ENCODE measurements at places on chromosomes 7 and 10.

- H3K4me3 ChIP-seq = no peak overlapping the region
- no peak overlapping the region for H3K27ac ChIP-seq
- H3K27me3 ChIP-seq = no peaks in the 10 kb centered on the region
- H3K4me1 ChIP-seq = peaks cover 5% of the 10 kb centered on the region
Observed at GRCh38 chr7:148863324-148863723, 20.8 kb downstream of the EZH2 start.

- no peak for DNase-seq
- H3K27me3 ChIP-seq = no peaks in the 10 kb centered on the region
- H3K4me3 ChIP-seq = peak overlapping the region; percentile 11
- H3K27ac ChIP-seq = no peak overlapping the region
Observed at GRCh38 chr7:127346575-127347256, 45.8 kb downstream of the ZNF800 start.

GRCh38 chr7:71482284-71482683 lies 350.3 kb downstream of the GALNT17 start:
- no peaks in the 10 kb centered on the region for H3K27me3 ChIP-seq
- peaks cover 2% of the 10 kb centered on the region for H3K36me3 ChIP-seq

GRCh38 chr10:121880895-121881294 lies 46.9 kb downstream of the ATE1 start:
- no peak overlapping the region for H3K4me3 ChIP-seq
- peaks cover 6% of the 10 kb centered on the region for H3K36me3 ChIP-seq
- H3K27me3 ChIP-seq = no peaks in the 10 kb centered on the region
- H3K4me1 ChIP-seq = peaks cover 4% of the 10 kb centered on the region
- no peak for DNase-seq
- no peak overlapping the region for H3K27ac ChIP-seq

DNA sequence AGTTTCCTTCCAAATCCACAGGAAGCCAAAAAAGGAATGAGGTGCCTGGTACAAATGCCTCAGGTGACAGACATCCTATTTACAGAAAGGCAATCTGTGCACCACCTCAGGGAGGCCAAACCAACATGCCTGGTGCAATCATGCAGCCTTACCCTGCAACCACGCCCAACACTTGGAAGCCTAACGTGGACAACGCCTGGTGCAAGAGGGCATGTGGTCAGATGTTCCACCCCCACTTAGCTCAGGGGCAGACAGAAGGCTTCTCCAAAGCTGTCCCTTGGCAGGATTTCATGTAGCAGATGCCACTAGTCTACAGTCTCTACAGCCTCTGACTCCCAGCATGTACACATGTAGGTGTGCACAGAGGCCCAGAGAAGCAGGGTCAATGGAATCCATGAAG lies 89.5 kb downstream of the KCNMA1 start:
- H3K27me3 ChIP-seq = no peaks in the 10 kb centered on the region
- H3K4me1 ChIP-seq = peaks cover 61% of the 10 kb centered on the region
- DNase-seq = no peak
- H3K27ac ChIP-seq = no peak overlapping the region

DNA sequence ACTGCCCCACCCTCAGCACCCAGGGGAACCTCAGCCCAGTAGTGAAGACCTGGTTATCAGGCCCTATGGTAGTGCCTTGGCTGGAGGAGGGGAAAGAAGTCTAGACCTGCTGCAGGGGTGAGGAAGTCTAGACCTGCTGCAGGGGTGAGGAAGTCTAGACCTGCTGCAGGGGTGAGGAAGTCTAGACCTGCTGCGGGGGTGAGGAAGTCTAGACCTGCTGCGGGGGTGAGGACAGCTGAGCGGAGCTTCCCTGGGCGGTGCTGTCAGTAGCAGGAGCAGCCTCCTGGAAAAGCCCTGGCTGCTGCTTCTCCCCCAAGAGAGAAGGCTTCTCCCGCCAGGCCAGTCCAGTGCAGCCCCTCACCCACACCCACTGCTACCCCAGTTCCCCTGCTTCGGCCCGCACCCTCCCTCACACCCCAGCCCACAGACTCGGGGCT lies 6.3 kb downstream of the NOS3 start:
- H3K4me1 ChIP-seq = peaks cover 3% of the 10 kb centered on the region
- H3K36me3 ChIP-seq = no peaks in the 10 kb centered on the region
- H3K4me3 ChIP-seq = no peak overlapping the region
- no peak overlapping the region for H3K27ac ChIP-seq

- no peaks in the 10 kb centered on the region for H3K36me3 ChIP-seq
- H3K4me1 ChIP-seq = peaks cover 12% of the 10 kb centered on the region
- H3K27me3 ChIP-seq = no peaks in the 10 kb centered on the region
- H3K4me3 ChIP-seq = no peak overlapping the region
Observed at GRCh38 chr7:11252011-11252607, 278.4 kb downstream of the PHF14 start.

GRCh38 chr7:90772410-90772809 lies 176.3 kb downstream of the CDK14 start:
- peaks cover 46% of the 10 kb centered on the region for H3K4me1 ChIP-seq
- H3K4me3 ChIP-seq = no peak overlapping the region
- no peak overlapping the region for H3K27ac ChIP-seq

DNA sequence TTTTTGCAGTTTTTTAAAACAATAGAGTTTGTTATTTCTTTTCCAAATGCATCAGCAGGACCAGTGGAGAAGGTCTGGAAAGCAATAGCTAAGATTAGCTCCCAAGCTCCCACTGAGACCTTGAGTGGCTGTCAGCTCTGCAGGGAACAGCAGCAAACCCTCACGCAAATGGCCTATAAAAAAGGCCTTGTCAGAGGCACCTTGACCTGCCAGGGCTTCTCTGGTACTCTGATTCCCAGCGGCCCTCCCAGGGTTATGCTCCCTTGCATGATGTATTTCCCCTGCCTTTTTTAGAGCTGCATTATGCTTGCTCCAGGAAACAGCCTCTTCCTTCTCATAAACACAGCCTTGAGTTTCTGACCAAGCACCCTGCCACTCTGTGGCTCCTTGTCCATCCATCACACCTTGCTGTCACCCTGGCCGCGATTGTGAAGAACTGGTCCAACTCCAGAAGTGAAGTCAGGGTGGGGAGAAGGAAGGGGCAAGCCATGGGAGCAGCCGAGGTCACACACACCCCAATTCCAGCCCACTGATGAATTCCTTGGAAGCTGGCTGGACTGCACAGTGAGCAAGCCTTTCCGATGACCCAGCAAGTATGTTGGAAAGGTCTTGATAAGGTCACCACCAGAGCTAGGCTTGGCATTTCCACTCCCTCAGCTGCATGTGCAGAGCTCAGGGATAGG lies 35.3 kb upstream of the NKX2-3 start:
- no peaks in the 10 kb centered on the region for H3K36me3 ChIP-seq
- peaks cover 9% of the 10 kb centered on the region for H3K27me3 ChIP-seq
- no peak overlapping the region for H3K27ac ChIP-seq
- H3K4me3 ChIP-seq = no peak overlapping the region
- no peaks in the 10 kb centered on the region for H3K4me1 ChIP-seq

GRCh38 chr7:117323305-117323850 lies 520 bp upstream of the WNT2 start:
- H3K27me3 ChIP-seq = peaks cover 33% of the 10 kb centered on the region
- no peak for DNase-seq
- H3K4me1 ChIP-seq = peaks cover 30% of the 10 kb centered on the region
- H3K4me3 ChIP-seq = peak overlapping the region; percentile 79

- no peak overlapping the region for H3K4me3 ChIP-seq
- H3K36me3 ChIP-seq = peaks cover 36% of the 10 kb centered on the region
- no peaks in the 10 kb centered on the region for H3K4me1 ChIP-seq
- H3K27ac ChIP-seq = no peak overlapping the region
- H3K27me3 ChIP-seq = no peaks in the 10 kb centered on the region
Observed at GRCh38 chr10:130283219-130283545, 147.0 kb downstream of the GLRX3 start.

DNA sequence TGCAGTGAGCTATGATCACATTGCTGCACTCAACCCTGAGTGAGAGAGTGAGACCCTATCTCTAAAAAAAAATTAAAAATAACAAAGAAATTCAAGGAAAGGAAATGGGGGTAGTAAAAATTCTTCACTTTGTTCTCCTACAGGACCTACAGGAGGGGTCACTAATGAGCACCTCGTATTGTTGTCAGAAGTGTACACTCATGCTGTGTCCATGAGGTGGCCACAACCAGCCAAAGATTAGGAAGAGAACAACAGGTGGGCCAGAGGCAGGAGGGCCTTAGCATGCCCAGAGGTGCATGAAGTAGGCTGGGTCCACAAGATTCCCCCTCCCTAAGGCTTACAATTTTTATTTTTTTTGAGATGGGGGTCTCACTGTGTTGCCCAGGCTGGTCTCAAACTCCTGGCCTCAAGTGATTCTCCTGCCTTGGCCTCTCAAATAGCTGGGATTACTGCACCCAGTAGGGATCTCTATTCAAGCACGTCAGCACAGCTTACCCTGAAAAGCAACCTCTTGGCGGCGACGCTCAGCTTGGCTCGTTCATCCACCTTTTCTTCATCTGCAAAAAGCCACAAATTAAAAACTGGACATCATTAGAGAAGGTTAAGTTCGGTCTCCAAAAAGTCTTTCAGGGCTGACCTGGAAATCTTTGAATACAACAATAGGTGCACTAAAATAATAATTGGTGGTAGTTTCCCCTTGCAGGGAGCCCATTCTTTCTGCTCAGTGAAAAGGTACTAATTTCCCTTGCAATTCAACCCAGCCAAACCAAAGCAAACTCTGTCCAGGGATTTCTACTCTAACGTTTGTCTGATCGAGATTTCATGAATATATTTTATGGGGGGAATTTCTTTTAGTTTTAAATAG lies 104.4 kb downstream of the SVIL start:
- no peak overlapping the region for H3K4me3 ChIP-seq
- no peaks in the 10 kb centered on the region for H3K27me3 ChIP-seq
- H3K27ac ChIP-seq = no peak overlapping the region
- no peak for DNase-seq
- peaks cover 16% of the 10 kb centered on the region for H3K36me3 ChIP-seq

GRCh38 chr7:125149151-125149550 lies 219.5 kb upstream of the POT1 start:
- H3K4me3 ChIP-seq = no peak overlapping the region
- H3K27me3 ChIP-seq = no peaks in the 10 kb centered on the region
- DNase-seq = no peak
- H3K36me3 ChIP-seq = no peaks in the 10 kb centered on the region

- H3K27ac ChIP-seq = peak overlapping the region; percentile 15
- no peak overlapping the region for H3K4me3 ChIP-seq
- no peaks in the 10 kb centered on the region for H3K27me3 ChIP-seq
- H3K36me3 ChIP-seq = peaks cover 16% of the 10 kb centered on the region
- no peak for DNase-seq
Observed at GRCh38 chr7:137685433-137686164, 161.2 kb downstream of the DGKI start.

- H3K27ac ChIP-seq = no peak overlapping the region
- no peaks in the 10 kb centered on the region for H3K36me3 ChIP-seq
- no peak for DNase-seq
- H3K27me3 ChIP-seq = peaks cover 6% of the 10 kb centered on the region
- no peak overlapping the region for H3K4me3 ChIP-seq
Observed at GRCh38 chr7:36811807-36812206, 87.5 kb upstream of the AOAH start.

- H3K27ac ChIP-seq = no peak overlapping the region
- no peaks in the 10 kb centered on the region for H3K36me3 ChIP-seq
- DNase-seq = no peak
- H3K27me3 ChIP-seq = no peaks in the 10 kb centered on the region
- peaks cover 35% of the 10 kb centered on the region for H3K4me1 ChIP-seq
Observed at GRCh38 chr10:80390740-80391139, 17.6 kb upstream of the PRXL2A start.

DNA sequence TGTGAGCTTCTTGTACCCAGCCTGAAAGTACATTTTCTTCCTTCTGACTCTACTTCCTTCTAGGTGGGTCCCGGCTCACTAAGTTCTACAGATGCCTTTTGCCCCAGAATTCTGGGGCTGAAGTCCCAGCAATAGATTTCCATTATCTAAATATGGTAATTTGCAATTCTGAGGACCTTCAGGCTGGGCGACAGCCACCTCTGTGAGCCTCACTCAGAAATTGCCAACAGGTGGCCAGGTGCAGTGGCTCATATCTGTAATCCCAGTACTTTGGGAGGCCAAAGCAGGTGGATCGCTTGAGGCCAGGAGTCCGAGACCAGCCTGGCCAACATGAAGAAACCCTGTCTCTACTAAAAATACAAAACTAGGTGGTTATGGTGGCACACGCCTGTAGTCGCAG lies 23.7 kb downstream of the CREM start:
- peaks cover 7% of the 10 kb centered on the region for H3K4me1 ChIP-seq
- no peaks in the 10 kb centered on the region for H3K27me3 ChIP-seq
- no peak overlapping the region for H3K4me3 ChIP-seq
- no peak for DNase-seq
- H3K27ac ChIP-seq = no peak overlapping the region

- H3K27ac ChIP-seq = no peak overlapping the region
- no peak overlapping the region for H3K4me3 ChIP-seq
- DNase-seq = no peak
- peaks cover 3% of the 10 kb centered on the region for H3K36me3 ChIP-seq
- no peaks in the 10 kb centered on the region for H3K27me3 ChIP-seq
Observed at GRCh38 chr10:93916257-93917063, 22.7 kb downstream of the SLC35G1 start.

GRCh38 chr10:71971769-71972555 lies 7.8 kb downstream of the CHST3 start:
- no peaks in the 10 kb centered on the region for H3K27me3 ChIP-seq
- no peak for DNase-seq
- H3K4me1 ChIP-seq = peaks cover 98% of the 10 kb centered on the region
- no peak overlapping the region for H3K4me3 ChIP-seq
- peak overlapping the region; percentile 70 for H3K27ac ChIP-seq
- H3K36me3 ChIP-seq = peaks cover 1% of the 10 kb centered on the region

DNA sequence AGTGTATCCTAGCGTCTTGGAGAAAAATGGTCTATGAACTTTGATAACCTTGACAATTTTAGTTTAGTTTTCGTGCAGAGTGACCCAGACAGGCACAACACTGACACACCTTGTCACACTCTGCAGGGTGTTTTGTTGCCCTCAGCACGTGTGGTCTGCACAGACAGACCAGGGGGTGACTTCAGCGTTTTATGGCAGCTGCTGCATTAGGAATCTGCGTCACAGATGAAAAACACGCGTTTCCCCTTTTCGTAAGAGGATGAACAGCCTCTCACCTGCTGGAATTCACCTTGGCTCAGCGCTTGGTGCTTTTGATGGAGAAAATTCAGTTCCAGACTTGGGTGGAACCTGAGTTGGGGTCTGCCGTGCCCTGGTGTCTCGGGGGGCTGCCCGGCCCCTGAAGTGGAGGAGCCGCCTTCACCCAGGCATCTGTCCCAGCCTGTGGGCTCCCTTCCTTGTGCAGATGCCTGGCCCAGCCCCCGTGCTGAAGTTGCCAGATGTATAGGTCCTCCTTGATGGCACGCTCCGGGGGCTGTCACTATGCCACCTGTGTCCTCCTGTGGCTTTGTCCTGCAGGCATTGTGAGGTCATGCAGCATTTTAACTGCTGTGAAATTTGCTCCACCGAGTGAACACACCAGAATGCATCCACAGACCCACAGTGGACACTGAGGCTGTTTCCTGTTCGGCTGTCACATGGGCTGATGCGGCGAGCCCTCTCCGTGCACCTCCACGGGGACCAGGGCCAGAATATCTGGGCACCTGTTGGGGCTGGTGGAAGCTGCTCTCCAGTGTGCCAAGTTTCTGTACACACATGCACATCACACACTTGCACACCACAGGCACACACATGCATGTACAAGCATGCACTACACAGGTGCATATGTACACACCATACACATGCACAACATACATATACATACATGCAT lies 18.3 kb downstream of the INPP5A start:
- no peaks in the 10 kb centered on the region for H3K36me3 ChIP-seq
- no peaks in the 10 kb centered on the region for H3K27me3 ChIP-seq
- H3K27ac ChIP-seq = no peak overlapping the region
- peak; percentile 79 for DNase-seq
- H3K4me1 ChIP-seq = peaks cover 5% of the 10 kb centered on the region
- H3K4me3 ChIP-seq = no peak overlapping the region

GRCh38 chr7:123682690-123683089 lies 27.0 kb downstream of the LMOD2 start:
- H3K27ac ChIP-seq = no peak overlapping the region
- H3K4me1 ChIP-seq = peaks cover 8% of the 10 kb centered on the region
- peaks cover 10% of the 10 kb centered on the region for H3K36me3 ChIP-seq
- no peak for DNase-seq

Data from chondrocyte (in vitro differentiated cells).